Activated gamma-delta T cell treated with Interleukin-2 at 50 U/mL for 16 hours (primary cell): ENCODE measurements at places on chromosomes 13 and 19.

- DNase-seq = no peak
Measured at GRCh38 chr19:54795758-54796157, 7.7 kb upstream of the KIR2DL4 start.

DNA sequence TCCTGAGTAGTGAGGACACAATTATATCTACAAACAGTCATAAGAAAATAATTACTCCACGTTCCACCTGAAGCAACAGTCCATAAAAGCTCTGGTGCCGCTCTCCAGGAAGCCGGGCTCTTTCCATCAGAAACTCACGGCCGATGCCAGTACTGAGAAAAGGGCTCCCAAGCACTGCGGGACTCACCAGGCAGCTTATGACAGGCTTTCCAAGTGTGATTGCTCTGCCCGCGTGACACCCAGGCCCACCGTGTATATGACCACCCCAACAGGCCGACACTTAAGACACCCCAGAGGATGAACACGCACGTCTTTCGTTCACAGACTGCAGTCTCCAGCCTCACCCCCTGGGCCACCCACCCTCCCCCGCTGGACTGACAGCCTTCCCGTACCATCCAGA is 199.0 kb downstream of the UQCRFS1 start:
- no peak for DNase-seq

- no peak for DNase-seq
Measured at GRCh38 chr13:99976575-99976974, 5.0 kb upstream of the ZIC5 start.

DNA sequence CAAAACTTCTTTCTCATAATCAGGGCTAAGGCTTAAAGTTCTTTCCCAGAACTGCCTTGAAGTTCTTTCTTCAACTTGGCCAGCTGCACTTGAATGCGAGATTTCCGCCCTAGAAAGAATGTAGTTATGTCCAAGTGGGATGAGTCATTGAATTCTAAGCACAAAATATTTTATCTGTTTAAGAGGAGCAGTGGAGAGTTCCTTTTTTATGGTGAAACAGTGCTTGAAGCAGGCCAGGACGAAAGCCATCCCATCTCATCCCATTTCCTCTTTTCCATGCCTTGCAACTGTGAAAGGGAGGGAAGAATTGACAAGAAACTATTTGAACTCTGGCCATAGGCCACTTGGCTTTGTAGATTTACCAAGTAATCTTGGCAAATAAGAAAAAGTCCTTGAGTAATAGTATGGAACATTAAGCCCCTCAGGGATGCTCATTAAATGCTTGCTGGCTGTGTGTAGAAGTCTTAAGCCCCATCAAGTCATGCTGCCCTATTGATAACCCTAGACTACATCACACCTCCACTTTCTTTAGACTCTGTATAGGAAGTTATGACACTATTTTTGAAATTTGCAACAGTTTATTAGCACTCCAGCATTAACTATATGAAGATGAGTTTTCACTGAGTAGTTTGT is 174.5 kb downstream of the KCTD12 start:
- DNase-seq = no peak

- no peak for DNase-seq
Measured at GRCh38 chr19:45716359-45717130, 14.2 kb downstream of the FBXO46 start.

DNA sequence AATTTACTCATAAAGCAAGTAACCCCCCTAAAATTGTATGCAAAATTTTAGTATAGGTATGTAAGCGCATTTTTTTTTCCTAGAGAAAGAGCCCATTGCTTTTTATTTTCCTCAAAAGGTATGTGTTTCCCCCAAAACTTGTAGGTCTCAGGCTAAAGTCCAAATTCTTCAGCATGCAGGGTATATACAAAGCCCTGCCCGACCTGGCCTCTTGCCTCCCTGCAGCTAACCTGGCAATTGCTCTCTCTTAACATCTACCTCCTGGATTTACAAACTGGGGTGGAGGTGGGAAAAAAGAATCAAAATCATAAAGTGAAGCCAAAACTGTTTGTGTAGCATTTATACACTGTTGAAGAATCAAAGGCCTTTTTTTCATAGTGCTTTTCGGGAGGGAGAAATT is 107.8 kb downstream of the KCNRG start:
- DNase-seq = no peak

- no peak for DNase-seq
Measured at GRCh38 chr19:14550201-14550754, 20.9 kb downstream of the TECR start.

DNA sequence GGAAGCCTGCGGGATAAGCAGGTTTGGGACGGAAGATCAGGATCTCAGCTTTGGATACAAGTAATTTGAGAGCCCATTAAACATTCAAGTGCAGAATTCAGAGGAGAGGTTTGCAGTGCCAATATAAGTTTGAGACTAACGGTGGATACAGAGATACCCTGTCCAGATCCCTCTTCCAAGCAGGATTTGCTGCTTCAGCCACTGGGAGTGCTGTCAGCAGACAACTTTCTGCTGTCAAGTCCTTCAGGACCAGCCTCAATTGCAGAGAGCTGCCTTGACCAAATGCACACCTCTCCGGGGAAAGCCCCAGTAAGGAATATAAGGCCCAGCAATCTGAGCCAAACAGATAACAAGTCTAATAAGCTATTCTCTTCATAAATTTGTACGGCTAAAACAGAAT is 46.1 kb upstream of the ZNF780A start:
- no peak for DNase-seq

GRCh38 chr13:98506728-98507230 is 70.1 kb downstream of the STK24 start:
- DNase-seq = no peak

GRCh38 chr13:108835083-108835482 is 205.7 kb downstream of the MYO16 start:
- DNase-seq = no peak

- DNase-seq = no peak
Measured at GRCh38 chr13:44769686-44770085, 193.6 kb upstream of the TSC22D1 start.

- DNase-seq = no peak
Measured at GRCh38 chr13:41426047-41426446, 31.3 kb upstream of the RGCC start.

DNA sequence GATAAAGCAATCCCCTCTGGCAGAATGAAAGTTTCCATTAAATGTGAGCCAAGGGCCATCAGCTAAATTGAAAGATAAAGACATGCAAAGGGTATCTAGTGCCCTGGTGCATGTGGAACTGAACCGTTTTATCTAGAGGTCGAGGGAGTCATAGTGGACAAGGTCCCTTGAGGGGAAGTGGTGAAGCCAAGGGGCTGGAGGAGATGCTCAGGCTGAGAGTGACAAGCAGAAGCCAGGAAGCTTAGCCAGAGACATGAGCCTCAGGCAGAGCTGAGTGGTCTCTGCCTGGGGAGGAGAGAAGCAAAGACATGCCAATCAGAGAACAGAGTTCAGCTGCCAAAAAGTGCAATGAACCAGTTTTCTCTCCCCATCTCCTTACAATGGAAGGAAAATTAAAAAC is 68.1 kb upstream of the SLC10A2 start:
- no peak for DNase-seq

DNA sequence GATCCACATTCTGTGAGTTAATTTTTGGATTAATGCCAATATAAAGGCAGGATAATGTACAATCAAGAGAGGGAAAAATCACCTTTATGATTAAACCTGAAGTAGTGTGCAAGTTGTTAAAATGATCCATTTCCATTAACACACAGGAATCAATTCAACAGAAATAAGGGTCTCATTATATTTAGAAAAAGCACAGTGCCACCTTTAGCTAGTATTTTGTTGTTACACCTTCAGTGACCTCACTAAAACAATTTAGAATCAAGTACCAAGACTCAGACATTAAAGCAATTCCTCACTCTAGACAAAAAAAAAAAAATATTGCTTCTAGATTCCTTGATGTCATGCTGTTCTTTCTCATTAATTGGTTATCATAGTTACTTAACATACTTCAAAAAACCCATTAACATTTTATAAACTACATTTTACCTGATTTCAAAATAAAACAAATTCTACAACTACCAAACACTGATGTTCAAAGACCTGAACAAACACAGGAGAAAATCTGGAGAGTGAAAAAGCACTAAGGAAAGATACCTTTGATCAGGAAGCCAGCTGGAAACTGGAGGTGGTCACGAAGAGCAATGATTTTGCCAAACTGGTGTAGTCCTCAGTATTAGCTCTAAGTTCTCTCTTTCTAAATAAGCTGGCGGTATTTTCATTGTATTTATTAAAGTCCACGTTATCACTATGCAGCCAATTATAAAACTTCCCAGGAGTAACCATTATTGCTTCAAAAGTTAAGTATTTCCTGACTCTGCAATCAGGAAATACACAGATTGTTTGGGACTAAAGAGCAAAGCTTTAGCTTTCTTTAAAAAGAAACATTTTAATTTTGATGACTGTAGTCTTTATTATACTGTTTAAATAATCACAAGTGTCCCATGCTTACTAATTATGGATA is 115.3 kb downstream of the TBC1D4 start:
- DNase-seq = no peak

DNA sequence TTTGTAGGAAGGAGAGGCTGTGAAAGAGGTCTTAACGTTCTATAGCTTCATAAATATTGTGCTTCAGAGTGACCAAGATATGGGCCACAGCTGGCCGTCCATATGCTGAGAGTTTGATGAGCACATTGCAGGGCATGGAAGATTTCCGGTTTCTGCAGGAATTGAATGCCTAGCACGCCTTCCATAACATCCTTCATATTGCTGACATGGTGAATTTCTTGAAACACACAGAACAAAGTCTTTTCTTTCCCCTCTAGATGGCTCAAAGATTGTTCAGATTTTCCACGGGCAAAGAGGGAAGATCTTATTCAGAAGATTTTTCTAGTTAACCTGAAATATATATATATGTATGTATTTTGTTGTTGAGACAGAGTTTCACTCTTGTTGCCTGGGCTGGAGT is 42.4 kb downstream of the ADGRE2 start:
- no peak for DNase-seq

GRCh38 chr13:63425131-63425530 is 2009.5 kb upstream of the PCDH20 start:
- no peak for DNase-seq

GRCh38 chr19:6041991-6042481 is 64.1 kb upstream of the RANBP3 start:
- no peak for DNase-seq
